Neural crest cell (in vitro differentiated cells): ENCODE measurements at places on chromosomes 3 and 15. TPM values are rescaled to one million over a fixed set of nuclear protein-coding genes. Genes with fewer than 3 reads are reported as not detected.

DNA sequence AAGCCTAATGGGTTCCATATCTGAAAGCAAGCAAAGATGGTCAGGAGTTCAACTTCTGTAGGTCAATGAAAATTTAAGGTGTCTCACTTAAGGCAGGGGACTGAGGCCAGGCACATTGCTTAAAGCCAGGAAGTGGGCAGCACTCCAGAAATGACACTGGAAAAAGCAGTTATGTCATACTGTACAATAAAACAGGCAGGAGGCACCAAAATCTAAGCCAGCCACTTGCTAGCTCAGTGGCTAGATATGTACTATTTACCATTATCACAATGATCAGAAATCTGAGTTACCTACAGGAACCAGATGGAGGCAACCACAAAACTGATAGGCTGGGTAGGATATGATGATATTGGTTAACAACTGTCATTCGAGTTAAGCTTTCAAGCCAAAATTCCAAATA is 57.3 kb downstream of the FRMD5 start:
- DNase-seq: no peak

SOX2 gene
- 105 and 110 TPM in 2 replicates for total RNA-seq

FAM107A gene
- total RNA-seq: 1.6 and 2.3 TPM in 2 replicates

HIGD2B gene
- total RNA-seq: not detected in 2 replicates
